ENCODE measurements at places on chromosomes 11 and 22.

DNA sequence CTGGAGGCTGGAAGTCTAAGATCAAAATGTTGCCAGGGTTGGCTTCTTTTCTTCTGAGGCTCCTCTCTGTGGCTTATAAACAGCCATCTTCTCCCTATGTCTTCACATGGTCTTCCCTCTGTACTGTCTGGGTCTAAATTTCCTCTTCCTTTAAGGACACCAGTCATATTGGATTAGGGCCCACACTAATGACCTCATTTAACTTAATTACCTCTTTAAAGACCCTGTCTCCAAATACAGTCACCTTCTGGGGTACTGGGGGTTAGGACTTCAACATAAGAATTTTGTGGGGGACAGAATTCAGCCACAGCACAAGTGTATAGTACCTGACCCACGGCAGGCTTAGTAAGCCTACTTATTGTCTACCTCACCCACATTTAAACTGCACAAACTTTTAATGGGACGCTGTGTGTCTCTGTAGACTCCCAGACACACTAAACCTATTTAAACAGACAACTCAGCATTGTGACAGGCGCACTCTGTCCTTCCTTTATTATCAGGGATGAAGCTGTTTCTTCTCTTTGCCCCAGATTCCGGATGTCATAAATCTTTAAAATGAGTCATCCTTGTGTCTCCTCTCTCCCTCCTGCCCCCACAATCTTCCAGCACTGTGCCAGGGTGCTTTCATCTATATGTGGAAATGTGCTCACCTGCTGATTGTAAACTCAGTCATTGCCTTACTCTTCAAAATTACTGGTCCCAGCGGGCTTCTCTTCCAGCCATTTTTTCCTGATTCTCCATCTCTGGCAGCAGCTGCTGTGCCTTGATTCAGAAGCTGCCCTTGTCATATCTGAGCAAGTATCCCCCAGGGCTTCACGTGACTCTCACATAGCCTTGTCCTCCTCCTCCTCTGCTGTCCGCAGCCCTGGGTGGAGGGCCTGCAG, 5.4 kb upstream of the MAPK8IP1 start:
- no peak for DNase-seq

- no peak for DNase-seq
Observed at GRCh38 chr11:33790040-33790439, 15.7 kb upstream of the FBXO3 start.

- DNase-seq, result no peak
Observed at GRCh38 chr22:49901457-49901856, 16.8 kb downstream of the ALG12 start.

GRCh38 chr22:27409299-27409698, 392.3 kb downstream of the MN1 start:
- no peak for DNase-seq

- no peak for DNase-seq
Observed at GRCh38 chr11:11740836-11741235, 100.9 kb upstream of the USP47 start.

GRCh38 chr11:29251738-29252137, 765.1 kb downstream of the KCNA4 start:
- no peak for DNase-seq

DNA sequence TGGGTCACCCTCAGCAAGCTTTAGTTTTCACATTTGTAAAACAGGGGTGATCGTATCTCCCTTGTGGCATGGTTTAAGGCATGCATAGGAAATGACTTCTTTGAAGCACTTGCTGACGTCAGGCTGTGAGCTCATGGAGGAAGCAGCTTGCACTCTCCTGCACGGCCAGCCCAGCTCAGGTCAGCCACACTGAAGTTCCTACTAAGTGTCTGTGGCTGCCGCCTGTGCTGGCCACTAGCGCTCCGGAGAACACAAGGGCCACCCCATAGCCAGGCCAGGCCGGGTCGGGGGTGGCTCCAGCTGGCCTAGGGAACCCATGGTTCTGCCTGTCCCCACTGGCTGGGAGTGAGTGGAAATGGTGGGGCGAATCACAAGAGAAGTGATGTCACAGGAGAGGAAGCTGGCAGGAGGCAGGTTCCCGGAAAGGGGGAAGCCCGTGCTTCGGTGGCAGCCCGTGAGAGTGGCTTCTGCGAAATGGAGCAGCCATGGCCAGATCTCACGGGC, 28.2 kb downstream of the KCTD17 start:
- DNase-seq, result no peak

- no peak for DNase-seq
Observed at GRCh38 chr11:128480066-128480465, 107.3 kb downstream of the ETS1 start.

- DNase-seq, result no peak
Observed at GRCh38 chr11:125140233-125140632, 24.3 kb upstream of the PKNOX2 start.

GRCh38 chr11:70650075-70650909, 252.0 kb downstream of the CTTN start:
- peak; percentile 10 for DNase-seq

- DNase-seq, result no peak
Observed at GRCh38 chr22:17192186-17192585, 27.0 kb downstream of the ADA2 start.

DNA sequence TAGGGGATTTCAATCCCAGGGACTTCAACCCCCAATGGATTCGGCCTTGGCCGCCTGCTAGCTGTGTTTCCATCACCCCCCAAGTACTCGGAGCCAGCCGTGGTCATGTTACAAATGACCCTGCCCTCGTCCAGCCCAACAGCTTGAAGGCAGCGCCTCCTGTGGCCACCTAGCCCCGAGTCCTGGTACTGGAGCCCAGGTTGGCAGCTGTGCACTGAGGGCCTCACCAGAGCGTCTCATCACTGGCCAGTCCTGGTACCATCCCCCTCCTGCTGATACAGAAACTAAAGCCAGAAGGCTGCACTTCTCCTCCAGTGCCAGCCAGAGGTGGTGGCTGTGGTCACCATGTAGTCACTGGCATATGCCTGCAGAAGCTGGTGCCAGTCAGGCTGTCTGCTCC, 44.9 kb upstream of the FADD start:
- no peak for DNase-seq

DNA sequence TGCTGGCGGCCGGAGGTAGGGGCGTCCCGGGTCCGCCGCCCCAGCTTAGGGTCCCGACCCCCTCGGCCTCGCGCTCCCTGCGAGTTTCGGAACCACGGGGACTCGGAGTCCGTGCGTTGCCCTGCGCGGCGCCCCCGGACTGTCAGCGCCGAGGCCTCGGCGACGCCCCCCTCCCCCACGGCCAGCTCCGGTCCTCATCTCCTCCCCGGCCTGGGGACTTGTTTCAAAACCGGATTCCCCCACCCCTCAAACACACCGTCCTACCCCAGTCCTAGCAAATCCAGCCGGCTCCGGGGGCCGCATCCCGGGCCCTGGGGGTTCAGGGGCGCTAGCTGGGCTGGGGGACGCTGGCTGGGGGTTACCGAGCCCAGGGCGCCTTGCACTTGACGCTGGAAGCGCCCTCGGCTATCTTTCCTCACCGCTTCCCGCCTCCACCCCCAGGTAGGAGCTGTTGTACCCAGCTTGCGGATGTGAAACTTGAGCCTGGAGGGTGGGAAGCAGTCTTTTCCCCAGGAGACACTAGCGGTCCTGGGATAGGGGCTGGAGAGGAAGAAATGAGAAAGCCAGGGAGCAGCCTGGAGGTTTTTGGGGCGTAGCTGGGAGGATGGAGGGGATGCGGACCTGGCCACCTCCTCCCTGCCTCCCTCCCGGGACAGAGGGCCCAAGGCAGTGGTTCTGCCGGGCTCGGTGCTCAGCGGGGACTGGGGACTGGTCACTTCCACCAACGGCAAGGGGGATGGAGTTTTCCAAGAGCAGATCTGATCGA, 550 bp downstream of the FBLN1 start:
- no peak for DNase-seq

- DNase-seq, result no peak
Observed at GRCh38 chr22:43088627-43088983, 586 bp downstream of the TTLL1 start.

- no peak for DNase-seq
Observed at GRCh38 chr22:42515896-42516295, 3.7 kb downstream of the RRP7A start.

GRCh38 chr11:114399490-114400215, 658 bp downstream of the C11orf71 start:
- no peak for DNase-seq

- DNase-seq, result no peak
Observed at GRCh38 chr22:19843857-19844376, 10.8 kb downstream of the GNB1L start.

DNA sequence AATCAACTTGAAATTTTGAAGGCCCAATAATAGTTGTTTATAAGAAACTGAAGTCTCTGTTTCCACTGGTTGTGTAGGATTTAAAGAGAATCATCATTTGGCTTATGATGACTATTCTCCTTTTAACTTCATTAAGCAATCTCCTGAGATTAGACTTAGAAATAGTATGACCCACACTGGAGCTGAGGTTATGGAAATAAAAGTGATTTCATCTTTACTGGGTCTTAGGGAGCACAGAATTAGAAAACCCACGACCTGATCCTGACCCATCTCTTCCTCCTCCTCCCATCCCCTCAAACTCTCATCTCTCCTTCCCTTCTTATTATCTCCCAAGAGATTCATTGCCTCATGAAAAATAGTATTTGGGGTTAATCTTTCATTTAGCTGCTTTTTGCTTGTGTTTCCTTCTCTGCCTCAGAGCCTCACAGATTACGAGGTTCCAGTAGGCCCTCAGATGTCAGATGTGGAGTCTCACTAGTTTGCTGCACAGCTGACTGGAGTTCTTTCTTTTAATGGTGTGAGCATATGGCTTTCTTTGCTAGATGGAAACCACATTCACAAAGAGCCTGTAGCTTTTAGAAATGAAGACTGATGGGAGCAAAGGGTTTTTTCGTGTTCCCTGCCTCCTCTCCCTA, 85.0 kb downstream of the ALX4 start:
- no peak for DNase-seq

- no peak for DNase-seq
Observed at GRCh38 chr22:32389685-32390084, 22.4 kb downstream of the RTCB start.

GRCh38 chr11:134794192-134794591, 382.1 kb upstream of the B3GAT1 start:
- DNase-seq, result no peak

- no peak for DNase-seq
Observed at GRCh38 chr11:29040489-29040888, 932.3 kb downstream of the METTL15 start.

GRCh38 chr22:37427135-37427710, at the start of gene ELFN2:
Gene ELFN2, minus strand, starts transcription at chr22:37427479. Its CDS starts 51,945 bp downstream, at chr22:37375534.
- DNase-seq, result no peak

GRCh38 chr11:2804189-2804588, 81.4 kb downstream of the CDKN1C start:
- DNase-seq, result no peak

DNA sequence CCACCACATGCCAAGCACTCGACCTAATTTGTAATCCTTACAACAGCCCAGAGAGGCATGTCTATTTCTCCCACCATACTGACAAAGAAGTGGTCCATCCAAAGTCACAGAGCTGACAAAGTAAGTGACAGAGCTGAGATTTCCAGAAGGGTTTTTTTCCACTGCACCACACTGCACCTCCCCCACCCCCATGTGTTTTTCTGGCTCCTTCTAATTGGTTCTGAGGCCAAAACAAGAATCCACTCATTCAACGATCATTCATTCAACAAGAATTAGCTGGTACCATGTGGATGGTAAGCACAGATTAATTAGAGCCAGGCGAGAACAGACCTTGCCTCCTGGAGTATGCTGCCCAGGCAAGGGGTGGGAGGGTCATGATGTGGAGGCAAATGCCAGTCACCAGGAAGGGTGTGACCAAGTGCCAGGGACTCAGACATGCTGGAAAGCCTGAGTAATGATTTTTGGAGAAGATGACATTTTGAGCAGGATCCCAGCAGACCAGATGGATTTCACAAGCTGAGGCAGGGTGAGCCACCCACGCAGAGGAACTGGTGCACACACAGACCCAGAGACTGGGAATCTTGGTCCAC, 14.9 kb upstream of the PRG2 start:
- DNase-seq, result no peak

DNA sequence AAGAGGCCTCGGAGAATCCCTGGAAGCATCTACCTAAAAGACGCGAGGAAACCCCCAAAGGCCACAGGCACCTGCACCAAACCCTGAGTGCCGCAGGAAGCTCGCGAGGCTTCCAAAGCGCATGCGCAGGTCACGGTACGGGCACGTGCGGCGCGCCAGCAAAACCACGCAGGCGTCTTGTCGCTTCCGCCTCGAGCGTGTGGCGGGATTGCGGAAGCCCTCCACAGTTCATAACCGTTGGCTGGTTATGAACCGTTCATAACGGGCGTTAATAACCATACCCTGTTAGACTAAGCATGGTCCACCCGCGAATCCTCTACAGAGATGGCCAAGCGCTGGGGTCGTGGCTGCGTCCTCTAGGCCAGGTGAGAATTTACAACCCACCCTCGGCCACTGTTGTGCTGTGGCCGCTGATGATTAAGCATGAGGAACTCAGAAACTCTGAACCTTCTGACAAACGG, 46.4 kb downstream of the MORC2 start:
- DNase-seq, result no peak

GRCh38 chr11:78000193-78000592, 5.7 kb upstream of the INTS4 start:
- peak; percentile 53 for DNase-seq

- no peak for DNase-seq
Observed at GRCh38 chr11:34154059-34154875, 48.8 kb downstream of the NAT10 start.

DNA sequence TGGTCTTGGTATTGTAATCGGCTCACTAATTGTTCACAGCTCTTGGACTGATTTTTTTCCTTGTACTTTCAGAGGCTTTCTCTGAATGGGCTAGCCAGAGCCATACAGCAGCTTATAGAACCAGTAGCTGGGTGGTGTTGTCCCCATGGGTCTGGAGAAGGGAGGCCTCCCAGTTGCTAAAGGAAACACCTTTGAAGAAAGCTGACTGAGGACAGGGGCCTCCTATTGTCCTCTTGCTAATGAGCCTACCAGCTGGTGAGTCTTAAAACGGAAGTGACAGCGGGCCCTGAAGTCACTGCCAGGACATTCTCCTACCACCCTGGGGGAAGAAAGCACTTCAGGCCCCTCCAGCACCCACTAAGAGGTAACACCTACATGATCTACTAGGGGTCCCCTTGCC, 9.9 kb downstream of the FADS3 start:
- no peak for DNase-seq

GRCh38 chr11:12824281-12825041, 150.2 kb downstream of the TEAD1 start:
- no peak for DNase-seq

Measured in AG04450 (cell line).